ENCODE measurements at places on chromosomes 3 and 15.
A peak's percentile ranks its signal among the peaks of the same experiment; 100 is the strongest.

DNA sequence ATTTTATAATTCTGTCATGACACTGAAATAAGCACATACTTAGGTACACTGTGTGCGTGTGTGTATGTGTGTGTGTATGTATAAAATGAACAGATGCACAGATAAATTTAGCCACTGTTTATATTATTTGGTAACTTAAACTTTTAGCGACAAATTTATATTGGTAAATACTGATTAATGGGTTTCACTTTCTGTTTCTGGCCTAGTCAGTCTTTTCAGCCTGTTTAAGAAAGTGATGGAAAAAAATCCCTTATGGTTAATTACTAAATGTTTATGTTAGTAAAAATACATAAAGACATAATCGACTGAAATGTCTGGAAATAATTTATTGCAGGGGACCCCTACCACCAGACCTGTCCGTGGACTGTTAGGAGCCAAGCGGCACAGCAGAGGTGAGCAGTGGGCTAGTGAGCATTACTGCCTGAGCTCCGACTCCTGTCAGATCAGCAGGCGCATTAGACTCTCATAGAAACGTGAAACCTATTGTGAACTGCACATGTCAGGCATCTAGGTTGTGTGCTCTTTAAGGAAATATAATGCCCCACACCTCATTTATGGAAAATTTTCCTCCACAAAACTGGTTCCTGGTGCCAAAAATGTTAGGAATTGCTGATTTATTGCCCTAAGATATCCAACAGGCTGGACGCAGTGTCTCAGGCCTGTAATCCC is 717.4 kb downstream of the SI start:
- H3K4me1 ChIP-seq = no peaks in the 10 kb centered on the region
- H3K27ac ChIP-seq = no peak overlapping the region
- no peaks in the 10 kb centered on the region for H3K27me3 ChIP-seq
- no peaks in the 10 kb centered on the region for H3K36me3 ChIP-seq
- no peak overlapping the region for H3K4me3 ChIP-seq

- no peaks in the 10 kb centered on the region for H3K27me3 ChIP-seq
- H3K4me1 ChIP-seq = no peaks in the 10 kb centered on the region
- no peak overlapping the region for H3K27ac ChIP-seq
- no peak for DNase-seq
Observed at GRCh38 chr3:126442094-126442855, 33.4 kb downstream of the ZXDC start.

- peaks cover 22% of the 10 kb centered on the region for H3K4me1 ChIP-seq
- H3K27ac ChIP-seq = no peak overlapping the region
- H3K4me3 ChIP-seq = no peak overlapping the region
- no peaks in the 10 kb centered on the region for H3K36me3 ChIP-seq
- no peak for DNase-seq
Observed at GRCh38 chr15:62549345-62549970, 384.4 kb upstream of the C2CD4B start.

DNA sequence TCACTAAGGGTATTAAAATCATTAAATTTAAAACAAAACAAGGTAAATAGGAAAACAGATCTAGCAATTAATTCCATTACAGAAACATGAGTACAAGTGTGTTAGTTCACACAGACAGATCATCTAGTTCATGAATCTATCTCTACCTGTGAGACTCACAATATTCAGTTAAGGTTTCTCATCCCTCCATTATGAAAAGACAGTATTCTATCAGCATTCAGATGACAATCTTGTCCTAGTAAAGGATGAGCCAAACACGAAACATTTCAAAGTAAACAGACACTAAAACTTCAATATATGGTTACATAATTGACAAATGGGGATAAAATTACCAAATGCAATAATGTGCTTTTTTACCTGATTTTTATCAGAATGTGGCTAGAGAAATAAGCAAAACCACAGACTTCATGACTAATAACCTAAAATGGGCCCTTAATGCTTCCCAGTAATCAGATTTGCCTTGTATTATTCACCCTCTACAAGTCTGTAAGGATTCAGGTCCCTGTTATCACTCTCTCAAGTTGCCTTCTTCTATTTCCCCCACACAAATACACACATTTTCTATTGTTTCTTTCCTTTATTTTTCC is 126.8 kb downstream of the DLG1 start:
- H3K4me3 ChIP-seq = no peak overlapping the region
- no peaks in the 10 kb centered on the region for H3K36me3 ChIP-seq

DNA sequence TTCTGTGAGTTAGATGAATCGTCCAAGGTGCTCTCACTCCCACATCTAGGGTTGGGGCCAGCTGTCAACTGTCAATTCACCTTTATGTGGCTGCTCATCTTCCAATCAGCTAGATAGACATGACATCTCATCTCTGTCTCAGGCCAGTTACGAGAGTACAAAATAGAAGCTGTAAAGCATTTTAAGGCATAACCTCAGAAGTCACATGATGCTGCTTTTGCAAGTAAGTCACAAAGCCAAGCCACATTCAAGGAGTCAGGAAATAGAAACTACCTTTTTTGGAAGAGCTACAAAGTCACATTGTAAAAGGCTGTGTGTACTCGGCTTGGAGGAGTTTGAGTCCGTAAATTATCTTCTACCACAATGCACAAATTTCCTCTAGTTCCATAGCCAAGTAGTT is 5.1 kb upstream of the CCR1 start:
- no peak overlapping the region for H3K27ac ChIP-seq
- no peaks in the 10 kb centered on the region for H3K36me3 ChIP-seq
- H3K4me1 ChIP-seq = no peaks in the 10 kb centered on the region
- DNase-seq = no peak

DNA sequence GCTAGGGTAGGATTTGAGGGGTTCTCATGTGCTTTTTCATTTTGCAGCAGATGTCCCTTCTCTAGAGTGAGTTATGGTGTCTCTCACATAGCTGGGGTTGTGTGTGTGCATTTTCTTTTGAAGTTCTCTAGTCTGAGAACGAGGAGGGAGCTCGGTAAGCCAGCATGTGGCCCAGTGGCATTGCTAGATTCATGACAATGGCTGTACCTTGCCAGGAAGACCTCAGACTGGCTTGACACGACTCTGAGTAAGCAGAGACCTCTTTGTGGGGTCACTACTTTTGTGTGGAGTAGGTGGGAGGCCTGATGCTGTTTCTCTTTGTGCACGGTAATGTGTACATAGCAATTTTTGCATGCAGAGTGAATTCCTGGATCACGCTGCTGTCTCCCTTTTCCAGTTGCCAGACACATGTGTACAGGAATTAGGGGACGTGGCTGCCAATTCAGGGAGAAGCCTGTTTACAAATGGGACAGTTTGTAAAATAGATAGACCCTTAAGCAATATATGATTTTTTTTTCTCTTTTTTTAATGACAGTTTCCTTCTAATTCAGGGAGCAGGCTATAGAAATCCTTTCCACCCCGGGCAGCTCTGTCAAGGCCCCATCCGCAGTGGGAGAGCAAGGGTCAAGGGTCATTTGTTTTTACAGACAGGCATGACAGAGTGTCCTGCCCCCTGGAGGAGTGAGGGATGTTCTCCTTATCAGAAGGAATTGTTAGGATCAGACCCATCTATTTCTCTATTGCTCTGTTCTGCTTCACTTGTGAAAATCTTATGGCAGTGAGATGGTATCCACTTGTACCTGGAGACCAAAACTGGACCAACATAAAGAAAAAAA is 4.6 kb downstream of the CACNA1D start:
- DNase-seq = no peak
- peaks cover 15% of the 10 kb centered on the region for H3K4me1 ChIP-seq
- no peak overlapping the region for H3K4me3 ChIP-seq
- no peaks in the 10 kb centered on the region for H3K27me3 ChIP-seq
- H3K27ac ChIP-seq = no peak overlapping the region
- H3K36me3 ChIP-seq = no peaks in the 10 kb centered on the region

DNA sequence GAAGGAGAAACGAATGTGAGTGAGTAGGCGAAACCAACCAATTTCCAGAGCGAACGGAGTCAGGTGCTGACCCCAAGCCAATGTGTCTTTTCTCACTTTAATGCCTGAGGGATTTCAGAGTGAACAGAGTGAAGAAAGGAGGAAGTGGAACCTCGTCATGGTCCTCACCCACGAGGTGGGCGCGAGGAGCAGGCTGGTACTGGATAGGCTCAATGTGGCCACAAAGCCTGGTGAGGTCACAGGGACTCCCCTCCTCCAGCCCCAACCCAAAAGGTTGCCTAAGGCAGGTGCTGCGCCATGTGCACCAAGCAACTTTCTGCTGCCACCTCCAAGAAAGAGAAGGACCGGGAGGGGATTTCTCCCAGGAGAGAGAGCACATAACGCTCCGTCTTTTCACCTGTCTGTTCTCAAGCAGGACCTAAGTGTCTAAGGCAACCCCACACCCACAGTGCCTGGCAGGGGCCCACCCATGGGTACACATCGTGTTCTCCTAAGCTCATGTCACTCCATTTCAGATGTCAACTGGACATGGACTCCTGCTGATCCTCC is 3.8 kb downstream of the NRROS start:
- peaks cover 16% of the 10 kb centered on the region for H3K4me1 ChIP-seq
- H3K27me3 ChIP-seq = no peaks in the 10 kb centered on the region
- H3K36me3 ChIP-seq = no peaks in the 10 kb centered on the region

DNA sequence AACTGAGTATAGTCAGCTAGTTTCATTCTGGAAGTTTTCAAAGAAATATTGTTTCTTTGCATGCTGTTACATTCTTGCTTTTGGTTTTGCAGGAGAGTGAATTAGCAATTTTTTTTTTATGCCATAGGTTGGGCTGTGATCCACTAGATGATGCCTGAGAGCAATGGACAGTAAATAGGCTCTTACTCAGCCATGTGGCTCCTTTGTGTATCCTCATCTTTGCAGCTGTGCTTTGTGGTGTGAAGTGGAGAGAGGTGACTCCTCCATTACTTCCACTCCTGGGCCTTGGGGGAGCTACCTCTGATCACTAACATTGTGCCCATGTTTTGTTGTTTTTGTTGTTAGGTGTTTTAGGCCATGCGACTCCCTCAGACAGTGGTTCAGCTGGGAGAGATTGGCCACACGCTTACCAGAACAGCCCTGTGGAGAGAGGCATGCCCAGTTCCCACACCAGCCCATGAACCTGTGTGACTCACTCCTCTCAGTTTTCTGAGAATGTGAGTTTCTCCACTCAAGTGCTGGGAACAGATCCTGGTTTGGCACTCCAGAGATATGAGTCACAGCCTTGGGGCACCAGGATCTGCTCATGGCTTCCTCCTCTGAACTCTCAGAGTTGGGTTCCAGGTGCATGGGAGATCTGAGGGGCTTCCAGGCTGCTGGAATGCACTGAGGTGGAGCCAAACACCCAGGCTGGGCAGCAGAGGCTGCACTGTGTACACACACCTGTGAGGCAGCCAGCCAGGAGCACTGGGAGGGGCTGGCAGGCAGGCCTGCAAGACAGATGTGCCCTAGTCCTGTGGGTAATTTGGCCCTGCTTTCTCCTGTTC is 785.3 kb downstream of the ROBO2 start:
- no peaks in the 10 kb centered on the region for H3K4me1 ChIP-seq
- H3K4me3 ChIP-seq = no peak overlapping the region
- H3K27me3 ChIP-seq = no peaks in the 10 kb centered on the region
- H3K27ac ChIP-seq = no peak overlapping the region
- peak; percentile 92 for DNase-seq
- no peaks in the 10 kb centered on the region for H3K36me3 ChIP-seq

GRCh38 chr3:55487381-55488241 is 505 bp upstream of the WNT5A start:
- H3K27me3 ChIP-seq = no peaks in the 10 kb centered on the region
- peak overlapping the region; percentile 78 for H3K4me3 ChIP-seq
- DNase-seq = no peak
- peaks cover 59% of the 10 kb centered on the region for H3K4me1 ChIP-seq

DNA sequence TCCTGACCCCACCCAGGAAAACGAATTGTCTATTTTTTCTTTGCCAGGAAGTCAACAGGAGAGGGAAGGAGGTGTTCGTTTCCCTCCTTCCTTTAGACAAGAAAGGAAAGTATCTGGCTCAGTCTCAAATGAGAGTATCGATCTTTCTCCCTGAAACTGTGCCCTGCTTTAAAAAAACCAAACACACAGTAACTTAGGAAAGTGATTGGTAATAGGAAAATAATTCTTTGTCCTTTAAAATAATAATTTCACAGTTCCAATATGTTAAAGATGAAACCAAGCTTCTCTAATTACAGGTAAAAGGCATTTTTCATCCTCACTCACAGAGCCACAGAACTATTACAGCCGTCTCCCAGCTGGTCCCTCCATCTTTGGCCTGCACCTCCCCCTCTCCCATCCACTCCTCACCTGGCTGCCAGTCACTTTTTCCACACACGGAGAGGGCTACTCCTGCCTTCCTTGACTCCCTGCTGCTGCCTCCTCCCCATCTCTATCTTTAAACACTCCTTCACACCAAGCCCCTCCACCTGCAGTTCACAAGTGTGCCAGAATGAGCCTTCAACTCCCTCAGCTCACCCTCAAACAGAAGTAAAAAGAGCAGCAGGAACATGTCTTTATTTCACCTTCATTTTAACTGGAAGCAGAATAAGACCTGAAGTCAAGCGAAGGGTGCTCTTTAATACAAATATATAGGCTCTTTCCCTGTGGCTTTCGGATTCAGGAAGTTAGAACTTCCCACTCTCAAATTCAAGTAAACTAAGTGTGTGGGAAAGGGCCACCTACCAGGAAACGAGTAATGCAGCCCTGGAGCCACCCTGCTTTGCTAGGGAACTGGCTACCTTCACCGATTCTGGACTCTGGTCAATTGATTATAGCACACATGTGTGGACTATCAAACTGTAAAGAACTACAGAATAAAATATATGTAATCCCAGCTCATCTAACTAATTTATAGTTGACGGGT is 116.4 kb downstream of the SENP2 start:
- no peak for DNase-seq
- no peaks in the 10 kb centered on the region for H3K4me1 ChIP-seq
- H3K36me3 ChIP-seq = no peaks in the 10 kb centered on the region
- H3K4me3 ChIP-seq = no peak overlapping the region
- H3K27ac ChIP-seq = no peak overlapping the region
- H3K27me3 ChIP-seq = no peaks in the 10 kb centered on the region

DNA sequence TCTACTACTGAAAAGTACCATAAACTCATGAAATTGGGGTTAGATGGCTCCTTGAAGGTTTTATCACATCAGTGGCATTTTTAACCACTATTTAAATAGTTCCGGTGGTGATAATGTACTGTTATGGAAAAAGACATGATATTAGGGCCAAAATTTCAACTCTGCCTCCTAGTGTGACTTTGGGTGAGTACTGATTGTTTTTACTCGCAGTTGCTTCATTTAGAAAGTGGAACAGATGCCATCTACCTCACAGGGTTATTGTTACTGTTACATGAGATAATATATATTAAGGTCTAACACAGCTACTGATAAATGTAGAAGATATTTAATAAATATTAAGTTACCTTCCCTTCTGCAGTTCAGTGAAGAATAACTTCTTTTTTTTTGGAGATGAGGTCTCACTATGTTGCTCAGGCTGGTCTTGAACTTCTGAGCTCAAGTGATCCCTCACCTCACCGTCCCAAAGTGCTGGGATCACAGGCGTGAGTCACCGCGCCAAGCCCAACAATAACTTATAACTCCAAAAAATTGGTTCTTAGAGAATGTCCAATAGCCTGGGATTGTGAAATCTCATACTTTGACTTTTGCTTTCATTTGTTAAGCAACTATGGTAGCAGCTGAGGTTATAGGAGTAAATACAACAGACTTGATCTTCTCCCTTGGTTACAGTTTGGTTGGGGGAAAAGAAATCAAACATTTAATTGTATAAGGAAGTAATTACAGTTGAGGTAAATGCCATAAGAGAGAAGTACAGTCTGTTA is 48.3 kb downstream of the MEF2A start:
- H3K4me1 ChIP-seq = peaks cover 53% of the 10 kb centered on the region
- no peak for DNase-seq
- H3K27ac ChIP-seq = no peak overlapping the region
- H3K36me3 ChIP-seq = no peaks in the 10 kb centered on the region

GRCh38 chr3:196377321-196377720 is 39.1 kb upstream of the TM4SF19 start:
- no peaks in the 10 kb centered on the region for H3K27me3 ChIP-seq
- H3K4me3 ChIP-seq = no peak overlapping the region
- no peak for DNase-seq
- H3K36me3 ChIP-seq = peaks cover 10% of the 10 kb centered on the region
- no peak overlapping the region for H3K27ac ChIP-seq
- no peaks in the 10 kb centered on the region for H3K4me1 ChIP-seq

Data from vagina (tissue), 2 donors.